ENCODE measurements at places on chromosomes 4 and X. TPM values are rescaled to one million over a fixed set of nuclear protein-coding genes. Genes with fewer than 3 reads are reported as not detected.

Gene ITGB1BP2
- 6.1 TPM for total RNA-seq

Gene PRRG3
- total RNA-seq: 1.7 TPM

Gene GPR78
- total RNA-seq: 0.99 TPM

DNA sequence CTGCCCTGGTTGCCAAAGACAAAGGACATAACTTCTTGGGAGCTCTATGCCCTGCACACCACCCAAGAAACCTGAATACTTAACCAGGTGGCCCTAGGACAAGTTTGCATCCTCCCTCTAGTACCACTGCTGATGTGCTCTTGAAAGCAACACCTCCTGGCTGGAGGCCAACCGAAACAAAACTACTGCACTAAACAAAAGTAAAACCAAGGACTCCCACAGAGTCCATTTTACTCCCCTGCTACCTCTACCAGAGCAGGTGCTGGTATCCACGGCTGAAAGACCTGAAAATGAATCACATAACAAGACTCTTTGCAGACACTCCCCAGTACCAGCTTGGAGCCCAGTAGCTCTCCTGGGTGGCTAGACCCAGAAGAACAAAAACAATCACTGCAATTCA is 941.8 kb downstream of the RAPGEF2 start:
- no peak for DNase-seq

GRCh38 chr4:86306816-86307215 is 53.0 kb downstream of the MAPK10 start:
- no peak for DNase-seq

GRCh38 chr4:184817494-184818215 is 8.1 kb downstream of the ACSL1 start:
- DNase-seq: no peak

DNA sequence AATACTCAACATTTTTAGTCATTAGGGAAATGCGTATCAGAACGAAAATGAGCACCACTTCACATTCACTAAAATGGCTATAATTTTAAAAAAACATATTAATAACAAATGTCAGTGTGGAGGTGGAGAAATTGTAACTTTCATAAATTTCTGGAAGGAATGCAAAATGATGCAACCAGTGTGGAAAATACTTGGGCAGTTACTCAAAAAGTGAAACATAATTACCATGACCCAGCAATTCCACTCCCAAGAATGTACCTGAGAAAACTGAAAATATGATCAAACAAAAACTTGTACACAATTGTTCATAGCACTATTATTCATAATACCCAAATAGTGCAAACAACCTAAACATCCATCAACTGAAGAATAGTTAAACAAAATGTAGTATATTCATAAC is 76.1 kb upstream of the FAM241A start:
- no peak for DNase-seq

GRCh38 chrX:119482481-119483480 is 14.5 kb downstream of the SLC25A5 start:
- peak; percentile 73 for DNase-seq

GRCh38 chr4:98656443-98656842 is 2.0 kb downstream of the TSPAN5 start:
- no peak for DNase-seq

Data from testis (tissue), 5 donors.